Stimulated activated CD8-positive, alpha-beta memory T cell treated with anti-CD3 and anti-CD28 coated beads, Interleukin-7, amount 100 ng/mL, for 48 hours (primary cell): ENCODE measurements at places on chromosomes 16 and 17.

GRCh38 chr16:77157346-77158058, 33.5 kb upstream of the MON1B start:
- DNase-seq = no peak

DNA sequence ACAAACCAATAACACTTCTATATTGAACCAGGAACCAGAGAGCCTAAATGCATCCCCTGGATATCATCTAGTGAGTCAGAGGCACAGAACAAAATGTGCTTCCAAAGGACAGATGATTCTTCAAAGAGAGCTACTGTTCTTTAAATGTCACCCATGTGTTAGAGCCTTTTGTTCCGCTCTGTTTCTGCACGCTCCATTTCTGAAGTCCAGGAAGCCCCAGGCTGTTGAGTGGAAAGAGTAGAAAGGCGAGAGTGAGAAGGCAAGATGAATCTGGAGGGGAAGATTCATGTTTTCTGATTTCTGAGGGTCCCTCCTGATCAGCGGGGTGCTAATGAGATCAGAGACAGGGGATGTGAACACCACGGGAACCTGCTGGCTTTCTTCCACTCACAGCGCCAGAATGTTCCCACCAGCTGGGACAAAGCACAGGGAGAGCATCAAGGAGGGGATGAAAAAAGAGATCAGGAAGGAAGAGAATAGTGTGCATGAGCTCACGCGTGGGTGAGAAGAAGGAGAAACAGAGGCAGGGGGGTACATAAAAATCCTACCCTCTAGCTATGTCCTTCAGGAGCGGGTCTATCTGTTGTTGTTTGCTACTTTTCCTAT, 559.9 kb upstream of the HSBP1 start:
- DNase-seq = no peak

GRCh38 chr17:20074489-20074888, 65.3 kb downstream of the SPECC1 start:
- DNase-seq = no peak

GRCh38 chr17:74981979-74982662, 5.3 kb upstream of the CDR2L start:
- peak; percentile 51 for DNase-seq
